ENCODE measurements at places on chromosomes 4 and X.
A peak's percentile ranks its signal among the peaks of the same experiment; 100 is the strongest.

DNA sequence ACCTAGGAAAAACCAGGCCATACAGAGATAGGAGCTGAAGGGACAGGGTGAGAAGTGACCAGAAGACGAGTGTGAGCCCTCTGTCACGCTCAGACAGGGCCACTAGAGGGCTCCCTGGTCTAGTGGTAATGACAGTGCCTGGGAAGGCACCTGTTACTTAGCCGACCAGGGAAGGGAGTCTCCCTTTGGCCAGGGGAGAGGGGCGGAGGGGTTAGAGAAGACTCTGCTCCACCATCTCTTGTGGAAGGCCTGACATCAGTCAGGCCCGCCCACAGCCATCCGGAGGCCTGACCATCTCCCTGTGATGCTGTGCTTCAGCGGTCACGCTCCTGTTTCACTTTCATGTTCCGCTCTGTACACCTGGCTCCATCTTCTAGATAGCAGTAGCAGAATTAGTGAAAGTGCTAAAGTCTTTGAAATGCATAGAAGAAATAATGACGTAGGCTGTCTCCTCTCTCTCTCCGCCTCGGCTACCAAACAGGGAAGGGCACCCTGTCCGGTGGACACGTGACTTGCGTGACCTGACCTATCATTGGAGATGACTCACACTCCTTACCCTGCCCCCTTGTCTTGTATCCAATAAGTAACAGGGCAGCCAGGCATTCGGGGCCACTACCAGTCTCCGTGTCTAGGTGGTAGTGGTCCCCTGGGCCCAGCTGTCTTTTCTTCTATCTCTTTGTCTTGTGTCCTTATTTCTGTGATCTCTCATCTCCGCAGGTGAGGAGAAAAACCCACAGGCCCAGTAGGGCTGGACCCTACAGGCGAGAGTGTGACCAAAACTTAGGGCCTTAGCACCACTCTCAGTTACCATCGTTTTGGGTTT is 26.7 kb downstream of the HTT-AS start:
- DNase-seq = no peak

- DNase-seq = no peak
These were observed 58.0 kb downstream of the FGF16 start for GRCh38 chrX:77505227-77505626.

GRCh38 chr4:137608085-137608484 is 75.8 kb upstream of the PCDH18 start:
- no peak for DNase-seq

DNA sequence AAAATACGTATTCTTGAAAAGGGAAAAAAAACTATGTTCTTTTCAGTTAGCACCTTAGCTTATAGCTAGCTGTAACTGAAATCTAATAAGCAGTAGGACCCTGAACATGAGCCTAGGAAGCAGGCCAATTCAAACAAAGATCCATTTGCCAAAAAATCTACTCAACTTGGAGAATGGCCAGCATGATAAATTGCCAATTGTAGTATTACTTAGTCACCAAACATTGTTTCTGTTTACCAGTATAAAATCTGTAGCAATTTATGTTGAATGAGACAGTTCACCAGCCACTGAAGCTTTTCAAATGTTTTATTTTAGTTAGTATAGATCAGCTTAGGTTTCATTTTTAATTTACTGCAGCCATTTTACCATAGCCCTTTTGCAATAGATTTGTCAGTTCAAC is 323.6 kb upstream of the DIPK2B start:
- peak; percentile 67 for DNase-seq

GRCh38 chrX:112846187-112846586 is 5.6 kb upstream of the AMOT start:
- no peak for DNase-seq

DNA sequence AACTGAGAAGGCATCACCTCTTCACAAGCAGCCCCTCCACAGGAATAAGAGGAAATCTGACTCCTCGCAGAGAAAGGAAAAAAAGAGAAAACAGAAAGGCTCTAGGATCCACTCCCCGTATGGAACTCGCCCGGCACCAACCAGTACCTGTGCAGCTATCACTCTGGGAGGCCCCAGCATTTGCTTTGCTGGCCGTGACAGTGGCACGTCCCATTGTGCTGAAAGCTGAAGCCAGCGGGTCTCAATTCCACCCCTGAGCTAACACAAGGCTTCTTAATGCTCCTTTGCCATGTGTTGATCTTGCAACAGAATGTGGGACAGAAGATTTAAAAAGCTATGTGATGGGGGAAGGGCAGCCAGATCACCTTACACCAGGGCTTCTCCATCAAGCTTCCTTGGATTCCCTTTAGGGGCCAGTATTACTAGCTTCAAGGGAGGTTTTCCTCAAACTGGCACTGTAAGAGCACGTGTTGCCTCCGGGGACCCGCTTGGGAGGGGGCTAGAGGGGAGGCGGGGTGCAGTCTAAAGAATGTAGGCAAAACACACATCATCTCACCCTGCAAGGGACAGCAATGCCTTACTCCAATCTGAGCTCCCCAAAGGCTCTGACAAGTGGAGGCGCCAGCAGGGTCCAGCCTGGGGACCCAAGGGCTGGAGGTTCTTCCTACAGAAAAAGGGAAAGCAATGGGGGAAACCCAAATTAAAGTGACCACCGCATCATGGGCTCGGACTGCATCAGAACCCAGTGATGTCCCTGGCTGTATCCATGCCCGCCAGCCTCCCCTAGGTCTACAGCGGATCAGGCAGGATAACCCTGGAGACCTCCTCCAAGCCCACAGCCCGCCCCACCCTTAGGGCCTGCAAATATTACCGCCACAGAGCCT is 1.2 kb downstream of the USP46 start:
- no peak for DNase-seq

- no peak for DNase-seq
These were observed 19.1 kb downstream of the HPGD start for GRCh38 chr4:174503079-174503715.

DNA sequence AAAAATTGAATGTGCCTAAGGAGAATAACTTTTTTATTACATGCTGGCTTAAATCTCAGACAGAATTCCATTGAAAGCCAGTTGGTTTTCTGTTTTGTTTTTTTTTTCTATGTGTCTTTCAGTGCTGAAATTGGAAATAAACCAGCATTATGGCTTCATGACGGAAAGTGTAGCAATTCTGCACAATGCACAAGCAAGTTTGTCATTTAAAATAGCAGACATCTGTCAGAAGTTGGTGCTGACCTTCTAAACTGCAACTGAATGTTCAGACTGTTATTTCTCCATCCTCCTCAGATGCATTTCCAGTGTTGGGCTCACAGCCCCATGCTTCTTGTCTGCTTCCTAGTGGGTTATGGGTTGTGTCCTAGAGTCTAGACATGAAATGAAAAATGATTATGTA is 107.2 kb upstream of the LIMCH1 start:
- DNase-seq = no peak

DNA sequence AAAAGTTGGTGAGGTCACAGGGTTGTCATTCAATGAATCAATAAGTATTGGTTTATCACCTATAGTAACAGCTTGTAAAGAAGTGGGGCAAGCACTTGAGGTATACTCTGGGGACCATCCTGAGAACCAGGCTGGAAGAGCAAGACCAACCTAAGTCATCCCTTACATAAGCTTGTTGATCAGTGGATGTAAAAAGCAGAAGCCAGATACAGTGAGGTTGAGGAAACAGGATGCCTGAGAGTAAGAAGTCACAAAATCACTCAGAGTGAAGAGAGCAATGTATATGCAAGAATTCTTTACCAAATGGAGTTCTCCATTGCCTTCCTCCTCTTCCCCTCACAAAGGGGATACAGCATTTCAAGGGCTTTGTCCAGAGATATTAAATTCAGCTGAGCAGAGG is 76.3 kb upstream of the PACRGL start:
- DNase-seq = no peak

DNA sequence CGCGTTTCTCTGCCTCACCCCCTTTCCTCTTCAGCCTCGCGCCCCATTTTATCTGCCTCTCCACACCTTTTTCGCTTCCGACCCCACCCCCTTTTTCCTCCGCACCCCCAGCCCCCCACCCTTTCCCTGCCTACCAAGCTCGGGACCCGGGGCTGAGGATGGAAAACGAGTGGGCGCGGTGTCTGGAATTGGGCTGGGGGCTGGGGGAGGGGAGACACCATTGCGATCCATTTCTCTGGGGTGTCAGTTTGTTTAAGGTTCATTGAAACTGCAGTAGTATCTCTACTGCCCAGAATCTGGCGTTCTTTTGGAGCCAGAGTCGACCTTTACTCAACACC is 707 bp downstream of the SLC9A6 start:
- DNase-seq = no peak

DNA sequence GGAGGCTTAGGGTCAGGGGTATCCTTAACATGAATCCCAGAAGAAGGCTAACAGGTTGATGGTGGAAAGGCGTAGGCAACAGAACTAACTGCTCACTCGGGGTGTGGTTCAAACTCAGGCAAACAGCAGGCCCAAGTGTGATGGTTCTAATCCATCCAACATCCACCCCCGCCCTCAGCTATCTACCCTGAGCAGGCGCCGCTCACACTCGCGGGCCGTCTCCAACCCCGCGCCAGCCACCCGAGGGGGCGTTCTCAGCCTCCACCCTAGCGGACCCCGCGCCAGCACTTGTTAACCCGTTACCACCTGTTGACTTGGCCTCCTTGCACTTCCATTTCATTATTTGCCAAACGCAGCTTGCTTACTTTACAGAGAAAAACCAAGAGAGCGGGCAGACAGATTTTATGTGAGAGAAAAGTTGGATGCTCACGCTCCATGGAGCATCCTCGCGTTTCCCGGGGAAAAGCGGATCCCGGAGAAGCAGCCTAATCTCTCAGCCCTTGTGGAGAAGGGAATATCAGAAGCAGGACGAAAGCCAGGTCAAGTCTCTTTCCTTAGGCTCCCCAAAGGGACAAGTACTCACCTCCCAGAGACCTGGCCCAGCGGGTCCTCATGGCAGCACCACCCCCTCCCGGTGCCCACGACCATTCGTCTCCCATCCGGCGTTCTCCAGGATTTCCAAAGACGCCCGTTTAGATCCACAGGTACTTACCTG is 773 bp downstream of the SNCA start:
- peak; percentile 50 for DNase-seq

DNA sequence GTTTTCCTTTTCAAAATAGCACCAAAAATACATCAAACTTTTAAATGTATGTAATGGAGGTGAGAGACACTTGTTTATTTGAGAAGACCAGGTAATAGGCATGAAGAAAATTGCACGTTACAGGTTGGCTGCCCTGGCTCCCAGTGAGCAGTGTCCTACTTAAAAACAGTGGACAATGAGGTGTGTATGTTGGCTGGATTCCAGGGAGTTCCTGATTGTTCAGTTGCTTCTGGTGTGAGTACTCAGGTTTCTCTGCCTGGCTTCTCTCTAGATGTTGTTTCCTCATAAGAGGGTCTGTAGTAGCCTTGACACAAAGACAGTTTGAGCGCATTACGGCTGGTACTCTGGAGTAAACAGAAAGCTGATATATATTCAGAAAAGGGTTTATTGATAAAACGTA is 29.4 kb downstream of the SNX25 start:
- DNase-seq = no peak

GRCh38 chrX:24925430-24925829 is 90.3 kb downstream of the ARX start:
- DNase-seq = no peak

GRCh38 chrX:13452283-13452682 is 117.1 kb upstream of the EGFL6 start:
- peak; percentile 13 for DNase-seq

GRCh38 chr4:88075336-88075735 is 67.9 kb downstream of the PKD2 start:
- no peak for DNase-seq

DNA sequence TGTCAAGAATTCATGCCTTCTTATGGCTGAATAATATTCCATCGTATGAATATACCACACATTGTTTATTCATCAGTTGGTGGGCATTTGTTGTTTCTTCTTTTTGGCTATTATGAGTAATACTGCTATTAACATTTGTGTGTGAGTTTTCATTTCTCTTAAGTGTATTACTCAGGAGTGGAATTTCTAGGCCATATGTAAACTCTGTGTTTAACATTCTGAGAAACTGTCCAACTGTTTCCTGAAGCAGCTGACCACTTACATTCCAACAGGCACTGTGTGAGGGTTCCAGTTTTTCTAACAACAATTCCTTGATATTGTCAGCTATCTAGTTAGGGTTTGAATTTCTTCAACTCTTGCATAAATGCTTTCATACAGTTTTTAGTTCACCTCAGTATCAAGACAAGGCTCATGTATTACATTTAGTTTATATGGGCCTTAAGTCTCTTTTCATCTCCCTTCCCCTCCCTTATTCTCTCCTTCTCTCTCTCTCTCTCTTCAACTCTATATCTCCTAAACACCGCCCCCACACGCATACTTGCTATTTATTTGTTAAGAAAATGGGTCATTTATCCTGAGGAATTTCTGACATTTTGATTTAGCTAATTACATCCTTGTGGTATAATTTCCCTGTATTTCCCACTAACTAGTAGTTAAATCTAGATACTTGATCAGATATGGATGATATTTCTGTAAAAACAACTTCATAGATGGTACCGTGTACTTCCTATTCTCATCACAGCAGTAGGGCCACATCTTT is 77.4 kb downstream of the WDR19 start:
- no peak for DNase-seq

DNA sequence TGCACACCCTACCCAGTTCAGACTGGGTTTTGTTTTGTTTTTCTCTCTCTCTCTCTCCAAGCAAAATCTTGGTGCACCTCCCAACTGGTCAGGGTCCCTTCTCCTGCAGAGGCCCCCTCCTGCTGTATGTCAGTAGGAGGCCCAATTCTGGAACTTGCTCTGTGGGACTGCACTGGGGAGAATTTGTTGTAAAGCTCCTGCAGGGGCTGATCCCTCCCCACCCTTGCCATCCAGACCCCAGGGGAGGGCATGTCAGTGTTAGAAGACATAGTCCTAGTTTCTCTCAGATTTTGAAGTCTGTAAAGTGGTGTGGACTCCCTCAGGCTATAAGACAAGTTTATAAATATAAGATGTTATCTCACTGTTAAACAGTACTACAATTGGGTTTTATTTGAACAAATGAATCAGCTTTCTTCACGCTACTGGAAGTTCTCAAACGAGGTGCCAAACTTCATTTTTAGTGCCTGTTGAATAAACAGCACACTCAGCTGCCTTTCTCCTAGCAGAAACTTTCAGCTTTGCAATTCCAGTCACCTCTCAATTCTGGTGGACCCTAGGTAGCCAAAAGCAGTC is 88.6 kb upstream of the FRMPD3 start:
- no peak for DNase-seq

GRCh38 chrX:25442499-25442898 is 426.7 kb upstream of the ARX start:
- DNase-seq = no peak

GRCh38 chrX:130772776-130773143 is 130.2 kb downstream of the ENOX2 start:
- DNase-seq = no peak

- DNase-seq = no peak
These were observed 266.2 kb upstream of the LDB2 start for GRCh38 chr4:17164666-17165065.

All from NCI-H446 treated with DMSO at 0.1 percent for 48 hours (cell line).